ENCODE measurements at places on chromosomes 12 and 14.

- no peak for DNase-seq
These were observed 7.4 kb downstream of the SMOC1 start for GRCh38 chr14:69886453-69887242.

DNA sequence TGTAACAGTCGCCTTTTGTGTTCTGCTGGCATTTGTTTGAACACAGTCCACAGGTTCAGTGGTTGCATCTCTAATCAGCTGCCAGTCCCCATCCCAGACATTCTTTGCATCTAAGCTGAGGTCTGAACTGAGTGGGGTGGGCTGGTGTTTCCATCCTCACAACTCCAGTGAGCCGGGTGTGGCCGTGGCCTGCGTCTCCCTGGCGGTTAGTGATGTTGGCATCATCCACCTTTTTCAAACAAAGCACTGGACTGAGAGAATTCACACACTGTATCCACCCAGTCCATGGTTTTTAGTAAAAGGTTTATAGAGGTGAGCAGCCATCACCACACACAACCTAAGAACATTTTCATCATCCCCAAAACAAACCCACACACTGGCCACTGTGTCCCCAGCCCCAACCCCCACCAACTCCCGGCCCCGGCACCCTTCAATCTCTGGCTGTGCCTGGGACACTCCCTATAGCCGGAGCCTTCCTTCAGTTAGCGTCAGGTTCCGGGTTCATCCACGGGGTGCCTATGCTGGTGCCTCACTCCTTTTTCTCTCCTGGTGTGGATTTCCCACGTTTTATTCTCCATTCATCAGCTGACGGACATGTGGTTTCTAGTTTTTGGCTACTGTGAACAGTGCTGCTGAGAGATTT, 6.5 kb downstream of the DDX51 start:
- DNase-seq, result no peak

- DNase-seq, result no peak
These were observed 33.4 kb upstream of the CD9 start for GRCh38 chr12:6166808-6167207.

GRCh38 chr14:41498959-41499358, 107.7 kb upstream of the LRFN5 start:
- no peak for DNase-seq

GRCh38 chr14:104979758-104980610, 1.8 kb upstream of the AHNAK2 start:
- no peak for DNase-seq

DNA sequence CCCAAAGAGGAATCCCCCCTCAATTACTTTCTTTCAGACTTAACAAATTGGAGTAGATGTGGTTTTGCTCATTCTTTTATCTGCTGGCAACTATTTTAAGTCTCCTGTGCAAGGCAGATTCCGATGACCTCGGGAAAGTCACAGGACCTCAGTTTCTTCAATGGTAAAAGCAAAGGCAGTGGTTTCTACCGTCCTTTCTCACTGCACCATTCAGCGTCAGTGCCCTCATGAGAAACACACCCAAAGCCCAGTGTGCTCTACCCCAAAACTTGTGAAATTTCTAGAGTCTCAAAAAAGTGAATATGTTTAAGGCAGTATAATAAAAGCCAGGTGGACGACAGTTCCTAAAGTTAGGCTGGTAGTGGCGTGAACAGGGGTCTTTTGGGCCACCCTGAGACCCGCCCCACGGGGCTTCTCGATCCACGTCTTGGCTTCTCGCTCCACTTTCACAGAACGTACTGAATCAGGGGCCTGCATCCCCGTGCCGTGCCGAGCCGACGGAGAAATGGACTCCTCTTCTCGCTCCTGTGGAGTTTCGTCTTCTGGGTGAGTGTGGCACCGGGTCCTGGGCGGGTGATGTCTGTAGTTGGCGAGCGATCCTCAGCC, 1.3 kb upstream of the ARHGAP5 start:
- DNase-seq, result peak; percentile 61

DNA sequence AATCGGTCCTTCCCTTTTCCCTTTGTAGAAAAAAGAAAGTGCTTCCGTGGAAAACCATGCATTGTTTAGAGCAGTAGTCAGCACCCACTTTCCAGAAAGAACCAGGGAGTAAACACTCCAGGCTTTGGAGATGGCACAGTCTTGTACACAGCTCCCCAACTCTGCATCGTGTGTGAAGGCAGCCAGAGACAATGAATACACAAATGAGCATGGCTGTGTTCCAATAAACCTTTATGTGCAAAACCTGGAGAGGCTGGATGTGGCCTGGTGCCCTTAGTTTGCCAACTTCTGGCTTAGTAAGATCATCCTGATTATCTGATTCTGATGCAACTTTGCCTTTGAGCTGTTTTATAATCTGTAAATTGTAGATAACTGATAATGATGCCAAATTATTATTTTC, 463.4 kb upstream of the TMEM132C start:
- DNase-seq, result no peak

DNA sequence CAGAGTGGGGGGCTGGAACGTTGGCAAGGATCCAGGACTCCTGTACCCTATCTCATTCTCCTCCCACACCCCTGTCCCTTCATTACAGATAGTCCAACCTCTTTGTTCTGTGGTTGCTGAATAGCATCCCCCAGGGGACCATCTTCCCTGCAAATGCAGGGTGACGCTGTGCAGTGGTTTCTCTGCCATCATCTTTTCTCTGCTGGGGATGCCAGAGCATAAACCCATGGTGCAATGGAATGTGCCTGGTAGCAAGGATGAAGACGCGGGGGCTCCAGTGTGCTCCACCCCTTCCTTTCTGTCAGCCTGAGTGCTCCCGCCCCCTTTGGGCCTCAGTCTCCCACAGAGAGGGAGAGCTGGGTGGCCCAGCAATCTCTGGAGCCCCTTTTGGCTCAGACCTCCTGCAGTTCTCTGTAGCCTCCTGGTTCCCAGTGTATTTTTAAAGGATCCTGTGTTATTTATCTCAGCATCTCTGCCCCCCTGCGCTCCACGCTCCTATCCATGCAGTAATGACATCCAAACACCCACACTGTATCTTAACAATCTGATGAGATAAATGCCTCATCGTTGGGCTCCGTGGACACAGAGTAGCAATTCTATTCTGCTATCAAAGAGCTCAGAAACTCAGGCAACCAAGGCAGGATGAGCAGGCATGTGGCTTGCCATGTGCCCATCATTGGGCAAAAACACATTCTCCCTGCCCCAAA, 212.8 kb downstream of the CACNA1C start:
- no peak for DNase-seq

DNA sequence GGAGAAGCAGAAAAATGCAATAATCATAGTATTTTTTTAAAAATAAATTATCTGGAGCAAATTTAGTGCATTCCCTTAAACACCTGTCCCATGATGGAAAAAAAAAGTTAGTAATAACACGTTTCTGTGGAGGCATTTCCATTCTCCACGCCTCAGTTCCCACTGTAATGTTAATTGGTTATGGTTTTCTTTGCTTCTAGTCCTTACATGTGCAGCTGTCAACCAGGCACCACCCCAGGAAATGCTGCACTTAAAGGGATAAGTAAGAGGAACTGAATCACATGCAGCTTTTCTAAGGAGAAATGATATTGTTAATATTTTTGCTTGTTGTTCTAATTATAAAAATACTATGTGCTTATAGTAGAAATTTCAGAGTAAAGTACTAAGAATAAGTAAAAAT, 240.3 kb downstream of the ZFP36L1 start:
- DNase-seq, result no peak

GRCh38 chr12:109983432-109984142, 12.6 kb downstream of the GIT2 start:
- no peak for DNase-seq

GRCh38 chr14:105879503-105879866, 353.1 kb downstream of the TMEM121 start:
- DNase-seq, result no peak

DNA sequence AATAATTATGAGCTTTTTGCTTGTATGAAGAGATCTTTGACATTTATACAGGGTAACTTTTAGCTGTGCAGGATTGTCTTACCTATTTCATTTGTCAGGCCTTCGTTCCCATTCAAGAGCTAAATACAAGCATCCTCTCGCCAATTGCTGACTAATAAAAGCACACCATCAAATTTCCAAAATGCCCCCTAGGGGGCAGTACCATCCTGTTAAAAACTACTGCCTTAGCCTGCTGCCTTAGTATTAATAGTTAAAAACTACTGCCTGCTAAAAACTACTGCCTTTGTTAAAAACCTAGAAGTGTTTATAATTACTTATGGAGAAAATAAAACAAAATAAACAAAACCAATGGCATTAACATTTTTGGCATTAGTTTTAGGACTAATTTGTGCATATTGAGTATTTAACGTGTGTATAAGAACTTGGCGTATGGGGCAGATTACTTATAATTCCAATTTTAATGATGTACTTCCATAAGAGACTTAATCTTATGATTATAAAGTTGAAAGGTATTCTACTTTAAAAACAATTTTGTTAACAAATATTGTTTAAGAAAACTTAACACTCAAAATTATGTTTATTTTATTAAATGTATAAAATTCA, 3.0 kb upstream of the IFI27L2 start:
- DNase-seq, result peak; percentile 79

DNA sequence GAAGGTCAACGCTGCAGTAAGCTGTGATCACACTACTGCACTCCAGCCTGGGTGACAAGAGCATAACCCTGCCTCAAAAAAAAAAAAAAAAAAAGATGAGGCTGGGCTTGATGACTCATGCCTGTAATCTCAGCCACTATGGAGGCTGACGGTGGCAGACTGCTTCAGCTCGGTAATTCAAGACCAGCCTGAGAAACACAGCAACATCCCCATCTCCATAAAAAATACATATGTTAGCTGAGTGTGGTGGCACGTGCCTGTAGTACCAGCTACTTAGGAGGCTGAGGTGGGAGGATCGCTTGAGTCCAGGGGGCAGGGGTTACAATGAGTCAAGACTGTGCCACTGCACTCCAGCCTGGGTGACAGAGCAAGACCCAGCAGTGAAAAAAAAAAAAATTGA, 50.4 kb downstream of the GXYLT1 start:
- DNase-seq, result no peak
